ENCODE measurements at places on chromosomes 13 and 19. TPM values are rescaled to one million over a fixed set of nuclear protein-coding genes. Genes with fewer than 3 reads are reported as not detected.

Gene CYSLTR2
- total RNA-seq, result not detected

Gene USHBP1
- not detected for total RNA-seq

Gene EML2
- total RNA-seq, result 54.8 TPM

Gene FCAR
- total RNA-seq, result not detected

Gene CNFN
- total RNA-seq, result 5.3 TPM

Gene PLA2G4C
- total RNA-seq, result not detected

Gene CEACAM3
- total RNA-seq, result not detected

Gene CGB3
- not detected for total RNA-seq

Gene CCDC70
- total RNA-seq, result not detected

Gene OR7D4
- not detected for total RNA-seq

Gene RNF225
- 3.8 TPM for total RNA-seq

Gene NLRP7
- not detected for total RNA-seq

Gene TEX26
- total RNA-seq, result not detected

Gene NMRK2
- total RNA-seq, result not detected

Gene OR7D2
- total RNA-seq, result not detected

Gene NLRP11
- not detected for total RNA-seq

Gene ZNF433
- 5.3 TPM for total RNA-seq

Gene NCAN
- not detected for total RNA-seq

Gene PGLYRP1
- not detected for total RNA-seq

Gene AZU1
- total RNA-seq, result not detected

Gene SLC46A3
- 3.1 TPM for total RNA-seq

Gene PRR12
- total RNA-seq, result 10.9 TPM

Gene WDR62
- 5.4 TPM for total RNA-seq

Gene ZNF492
- 0.35 TPM for total RNA-seq

Gene OR4F17
- not detected for total RNA-seq

Gene CD37
- not detected for total RNA-seq

Gene HNRNPM
- total RNA-seq, result 112 TPM

Gene GRIN2D
- total RNA-seq, result 0.14 TPM

Gene RFX1
- 5.6 TPM for total RNA-seq

Gene OR7A5
- total RNA-seq, result not detected

Gene ACER1
- total RNA-seq, result not detected

Gene BRSK1
- total RNA-seq, result 5.0 TPM

Gene NAPSA
- 0.56 TPM for total RNA-seq

Gene CYP2A7
- not detected for total RNA-seq

Gene DIAPH3
- total RNA-seq, result 10.2 TPM

Gene ZNF675
- total RNA-seq, result 2.8 TPM

Gene ZNF793
- total RNA-seq, result 3.0 TPM

All from airway epithelial cell (primary cell).